CD4-positive, alpha-beta memory T cell (primary cell): ENCODE measurements at places on chromosomes 5 and 9.

GRCh38 chr9:111789881-111790280 is 4.9 kb downstream of the SHOC1 start:
- DNase-seq = no peak

- no peak for DNase-seq
Observed at GRCh38 chr5:122077366-122078115, 518 bp downstream of the LOX start.

- DNase-seq = peak; percentile 76
Observed at GRCh38 chr9:133371261-133371711, 4.6 kb downstream of the SURF4 start.

DNA sequence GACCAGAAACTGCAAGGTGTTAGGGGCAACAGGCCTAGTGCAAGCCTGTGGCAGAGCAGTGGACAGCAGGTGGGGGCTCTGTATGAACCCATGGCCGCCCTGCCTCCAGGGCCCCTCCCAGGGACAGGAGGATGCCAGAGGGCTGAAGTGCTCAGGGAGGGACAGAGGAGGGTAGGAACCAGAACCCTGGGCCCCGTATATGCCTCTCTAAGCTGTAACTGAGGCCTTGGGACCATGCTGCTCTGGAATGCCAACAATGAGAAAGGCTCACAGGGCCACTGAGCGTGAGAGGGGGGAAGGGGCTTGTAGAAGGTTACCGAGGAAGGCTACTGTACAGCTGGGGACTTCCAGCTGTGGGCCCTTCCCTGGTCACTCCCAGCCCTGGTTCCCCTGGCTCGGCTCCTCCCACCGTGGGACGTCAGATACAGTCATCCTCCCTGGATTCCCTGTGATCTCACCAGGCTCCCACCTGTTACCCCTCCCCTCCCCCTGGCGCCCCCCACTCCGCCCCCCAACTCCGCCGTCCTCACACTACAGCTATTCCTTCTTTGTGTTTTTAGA is 21.1 kb downstream of the AQP7 start:
- no peak for DNase-seq

DNA sequence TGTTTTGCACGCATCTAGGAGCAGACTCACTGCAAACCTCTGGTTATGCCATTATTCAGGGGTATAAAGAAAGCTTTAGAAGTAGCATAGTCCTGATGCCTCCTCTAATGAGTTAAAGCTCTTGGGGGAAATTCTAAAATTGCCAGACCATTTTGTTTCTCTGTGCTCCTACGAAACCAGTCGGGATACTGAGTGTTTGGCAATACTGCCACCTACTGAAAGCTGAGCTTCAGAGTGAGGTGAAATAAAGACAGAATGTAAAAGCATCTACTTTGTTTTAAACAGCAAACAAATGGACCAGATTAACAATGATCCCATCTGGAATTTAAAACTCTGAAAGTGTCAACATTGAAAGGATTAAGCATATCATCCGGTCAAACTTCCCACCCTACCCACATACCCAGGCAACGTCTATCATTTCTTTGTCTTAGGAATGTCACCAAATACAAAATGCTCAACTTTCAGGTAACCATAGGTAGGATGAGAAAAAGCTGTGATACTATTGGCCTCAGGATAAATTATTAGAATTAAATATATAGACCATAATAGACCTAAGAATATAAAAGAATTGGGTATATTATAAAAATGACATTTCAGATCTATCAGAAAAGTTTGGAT is 77.8 kb upstream of the SHISAL2B start:
- DNase-seq = no peak

DNA sequence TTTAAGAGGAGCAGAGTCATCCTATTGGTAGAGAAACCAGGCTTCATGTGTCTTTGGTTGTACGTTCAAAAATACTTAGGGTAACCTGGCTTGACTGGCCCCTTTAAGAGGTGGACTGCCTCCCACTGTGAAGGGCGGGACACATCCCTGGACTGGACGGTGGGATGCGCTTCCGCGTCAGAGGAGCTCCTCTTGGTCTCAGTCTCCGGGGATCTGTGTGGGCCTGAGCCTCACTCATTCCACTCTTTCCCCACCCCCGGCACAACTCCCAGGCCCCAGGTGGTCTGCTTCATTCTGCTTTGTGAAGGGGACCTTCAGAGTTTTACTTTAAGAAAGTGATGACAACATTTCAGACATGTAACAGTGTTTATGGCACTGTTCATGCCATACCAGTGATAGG is 601.1 kb downstream of the IRX1 start:
- no peak for DNase-seq

- DNase-seq = no peak
Observed at GRCh38 chr5:52010454-52010853, 627.2 kb downstream of the ISL1 start.

GRCh38 chr5:110809006-110809405 is 70.2 kb downstream of the SLC25A46 start:
- DNase-seq = no peak

GRCh38 chr9:74497748-74498620 is 849 bp downstream of the RORB start:
- peak; percentile 12 for DNase-seq

DNA sequence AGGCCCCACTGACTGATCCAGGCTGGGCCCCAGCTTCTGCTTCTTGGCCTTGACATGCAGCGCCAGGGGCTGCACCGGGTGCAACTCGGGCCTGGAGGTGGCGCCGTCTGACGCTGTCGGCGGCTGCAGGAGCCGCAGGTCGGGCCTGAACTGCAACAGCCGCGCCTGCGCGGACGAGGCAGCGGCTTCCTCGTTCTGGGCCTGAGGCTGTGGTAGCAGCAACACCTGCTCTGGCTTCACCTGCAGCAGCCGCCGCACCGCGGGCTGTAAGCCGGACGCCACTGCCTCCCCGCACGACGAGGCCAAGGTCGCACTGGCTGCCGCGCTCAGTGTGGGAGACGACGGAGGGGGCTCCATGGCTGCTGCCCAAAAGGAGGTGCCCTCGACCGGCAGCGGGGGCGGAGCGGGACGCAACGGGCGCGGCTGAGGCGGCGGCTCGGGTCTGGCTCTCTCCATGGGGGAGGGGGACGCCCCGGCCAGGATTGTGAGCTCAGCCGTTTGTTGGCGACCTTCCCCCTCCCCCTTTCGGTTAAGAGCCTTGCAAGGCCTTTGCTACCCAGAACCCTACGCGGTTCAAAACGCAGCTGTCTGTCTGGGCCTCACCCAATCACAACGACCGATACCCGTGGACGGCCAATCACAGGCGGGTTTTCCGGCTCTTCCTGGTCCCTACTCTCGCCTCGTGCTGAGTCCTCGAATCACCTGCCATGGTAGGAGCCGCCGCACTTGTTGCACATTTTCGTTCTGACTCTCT is 438 bp downstream of the SOX30 start:
- DNase-seq = peak; percentile 88

DNA sequence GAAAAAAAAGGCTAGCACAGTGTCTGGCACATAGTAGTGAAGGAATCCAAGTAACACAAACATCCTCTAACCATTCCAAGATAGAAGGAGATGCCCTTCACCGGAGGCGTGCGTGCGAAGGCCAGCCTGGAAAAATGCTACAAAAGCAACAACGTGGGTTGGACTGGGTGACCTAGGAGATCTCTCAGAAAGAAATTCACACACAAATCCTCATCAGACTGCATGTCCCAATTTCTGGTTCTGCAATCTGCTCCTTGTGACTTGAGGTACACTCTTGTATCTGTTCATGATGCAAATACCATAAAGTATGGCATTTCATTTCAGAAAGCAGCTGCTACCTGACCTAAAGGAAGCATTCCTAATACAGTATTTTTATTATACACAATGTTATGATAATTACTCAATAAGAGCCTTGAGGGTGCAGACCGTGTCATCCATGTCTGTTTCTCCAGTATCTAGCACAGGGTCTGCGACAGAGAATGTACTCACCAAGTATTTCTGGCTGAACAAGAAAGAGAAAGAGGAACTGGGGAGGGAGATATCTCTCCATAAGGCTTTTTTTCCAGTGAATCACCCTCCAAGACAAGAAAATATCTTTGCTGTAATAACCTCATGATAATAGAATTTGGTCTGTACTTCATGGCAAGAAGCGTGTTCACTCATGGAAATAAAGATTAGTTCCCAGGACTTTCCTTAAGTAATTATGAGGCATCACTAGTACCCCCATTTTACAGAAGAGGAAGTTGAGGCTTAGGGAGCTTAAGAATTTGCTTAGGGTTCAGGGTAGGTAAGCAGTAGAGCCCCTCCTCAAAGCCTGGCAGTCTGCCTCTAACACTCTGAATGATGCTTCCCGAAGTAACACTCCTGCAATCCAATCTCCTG is 138.3 kb downstream of the CDK5RAP2 start:
- no peak for DNase-seq

DNA sequence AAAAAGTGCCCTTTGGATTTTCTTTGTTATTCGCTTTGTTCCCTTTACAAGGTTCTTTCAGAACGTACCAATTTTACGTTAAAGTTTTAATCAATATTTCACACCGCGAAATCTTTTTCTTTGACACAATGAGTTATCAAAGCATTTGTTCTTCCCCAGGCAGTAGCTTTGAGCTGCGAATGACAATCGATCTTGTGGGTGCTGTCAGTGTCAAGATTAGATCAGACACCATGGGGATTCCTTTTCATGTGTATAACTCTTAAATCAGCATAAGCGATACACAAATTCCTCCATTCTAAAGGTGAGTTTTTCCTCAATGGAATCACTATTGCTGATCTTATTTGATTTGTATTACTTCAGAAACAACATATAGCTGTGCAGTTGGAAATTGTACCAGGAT is 145.5 kb downstream of the ST8SIA4 start:
- DNase-seq = no peak

DNA sequence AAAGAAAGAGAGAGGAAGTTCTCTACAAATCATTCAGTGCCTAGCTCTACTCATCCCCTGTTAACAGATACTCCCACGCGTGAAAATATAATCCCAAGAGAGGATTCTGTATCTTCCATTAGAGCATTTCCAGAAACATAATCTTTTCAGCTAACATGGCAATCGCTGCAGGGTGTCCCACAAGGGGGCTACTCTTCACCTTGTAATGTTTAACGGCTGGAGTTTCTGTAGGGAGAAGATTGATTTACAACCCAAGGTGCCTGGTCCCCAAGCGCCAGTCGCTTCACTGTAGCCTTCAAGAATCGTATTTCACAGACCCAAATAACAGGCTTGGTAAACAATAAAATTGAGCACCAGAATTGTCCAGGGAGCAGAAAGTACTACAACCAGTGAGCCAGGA is 318.7 kb downstream of the TLE1 start:
- DNase-seq = no peak

DNA sequence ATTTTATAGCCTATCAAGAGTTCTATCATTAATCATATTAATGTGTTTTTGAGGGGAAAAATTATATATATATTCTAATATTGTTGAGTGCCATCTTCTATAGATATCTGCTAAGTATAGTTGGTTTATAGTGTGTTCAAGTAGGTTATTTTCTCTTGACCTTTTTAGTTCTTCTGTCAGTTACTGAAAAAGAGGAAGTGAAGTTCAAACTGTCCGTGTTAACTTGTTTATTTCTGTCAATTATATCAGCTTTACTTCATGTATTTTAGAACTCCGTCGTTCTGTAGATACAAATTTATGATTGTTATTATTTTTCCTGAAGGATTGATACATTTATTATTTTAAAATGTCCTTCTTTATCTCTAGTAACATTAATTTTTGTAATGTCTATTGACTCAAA is 1209.1 kb downstream of the CDH12 start:
- DNase-seq = no peak

GRCh38 chr5:53041071-53041692 is 52.0 kb downstream of the ITGA2 start:
- DNase-seq = no peak

DNA sequence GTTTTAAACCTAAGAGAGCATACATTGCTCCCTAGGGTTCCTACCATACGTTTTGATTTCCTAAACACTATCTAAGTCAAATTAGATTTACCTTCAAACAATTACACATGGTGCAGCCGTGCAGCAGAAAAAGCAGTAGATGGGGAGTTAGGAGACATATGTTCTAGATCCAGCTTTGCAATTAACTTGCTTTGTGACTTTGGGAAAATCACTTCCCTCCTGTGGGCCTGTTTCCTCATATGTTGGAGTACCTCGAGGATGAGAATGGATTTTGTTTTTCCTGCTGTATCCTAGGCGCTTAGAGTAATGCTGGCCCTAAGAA is 711 bp downstream of the MRPL50 start:
- DNase-seq = no peak

DNA sequence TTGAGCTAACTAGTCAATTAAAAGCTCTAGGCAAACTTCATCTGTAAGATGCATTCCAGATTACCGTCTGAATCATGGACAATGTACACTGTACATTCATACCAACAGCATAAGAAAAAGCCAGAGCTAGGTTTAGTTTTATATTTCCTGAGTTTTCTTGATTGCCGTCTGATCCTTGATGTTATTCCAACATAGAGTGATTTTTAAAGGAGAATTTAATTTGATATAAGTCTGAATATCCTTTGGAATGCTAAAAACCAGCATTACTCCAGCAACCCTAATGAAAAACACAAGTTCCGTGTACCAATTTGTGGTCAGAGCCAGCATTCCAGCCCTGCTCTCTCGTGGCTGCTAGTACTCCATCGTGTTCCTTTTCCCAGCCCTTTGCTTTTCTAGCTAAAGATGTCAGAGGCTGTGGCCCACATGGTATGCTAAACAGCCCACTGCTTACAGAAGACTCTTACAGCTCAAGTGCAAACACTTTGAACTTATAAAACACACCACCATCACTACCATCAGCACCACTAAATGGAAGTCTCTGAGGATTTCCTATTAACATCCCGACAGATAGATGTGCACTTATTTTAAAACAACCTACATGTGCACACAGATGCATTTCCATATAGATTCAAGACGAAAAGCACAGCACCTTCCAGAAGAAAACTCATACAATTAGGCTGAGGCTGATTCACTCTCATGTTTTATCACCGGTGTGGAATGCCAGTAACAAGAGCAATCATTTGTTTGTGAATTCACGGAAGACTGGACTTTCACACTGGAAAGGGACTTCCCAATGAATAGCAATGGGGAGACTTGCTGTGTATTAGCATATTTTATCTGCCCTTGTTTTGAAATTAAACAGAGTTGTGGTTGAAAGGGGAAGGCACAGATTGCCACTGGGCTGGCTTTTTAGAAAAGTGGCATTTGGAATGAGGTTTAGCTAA is 246.9 kb upstream of the GAS1 start:
- DNase-seq = no peak

- no peak for DNase-seq
Observed at GRCh38 chr5:137815202-137815990, 52.3 kb upstream of the MYOT start.

DNA sequence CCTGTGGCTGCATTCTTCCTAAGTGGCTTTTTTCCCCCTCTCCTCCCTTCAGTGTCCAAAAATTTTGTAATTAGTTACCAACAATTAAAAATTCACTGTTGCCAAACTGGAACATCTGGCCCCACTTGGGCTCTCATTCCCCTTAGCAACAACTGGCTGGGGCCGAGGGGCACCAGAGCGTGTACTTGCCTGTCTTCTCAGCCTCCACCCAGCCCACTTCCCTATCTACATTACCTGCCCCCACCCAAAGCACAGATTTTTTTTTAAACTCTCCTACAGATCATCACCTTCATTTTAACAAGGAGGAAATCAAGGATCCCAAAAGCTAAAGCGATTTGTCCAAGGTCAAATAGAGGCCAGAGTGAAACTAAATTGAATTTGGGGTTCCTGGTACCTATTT is 278.8 kb downstream of the EBF1 start:
- no peak for DNase-seq
